ENCODE measurements at places on chromosomes 6 and 20.
A peak's percentile ranks its signal among the peaks of the same experiment; 100 is the strongest.

- no peak for DNase-seq
Measured at GRCh38 chr6:14995208-14995607, 250.7 kb upstream of the JARID2 start.

DNA sequence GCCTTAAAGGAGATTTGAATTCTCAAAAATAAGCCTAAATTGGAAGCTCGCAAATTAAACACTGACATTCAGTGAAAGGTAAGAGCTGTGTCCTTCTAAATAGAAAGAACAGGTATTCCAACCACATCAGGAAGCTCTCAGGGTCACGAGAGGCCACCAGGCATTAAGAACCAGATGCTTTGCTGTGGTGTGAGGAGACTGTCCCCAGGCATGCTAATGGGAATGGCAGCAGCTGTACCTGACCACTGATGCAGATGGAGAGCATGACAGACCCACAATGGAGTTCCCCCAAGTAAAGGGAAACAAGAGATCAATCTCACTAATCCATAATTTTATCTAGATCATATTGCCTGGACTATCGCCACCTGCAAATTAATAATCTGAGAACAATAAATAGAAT is 658.9 kb upstream of the NOX3 start:
- no peak for DNase-seq

GRCh38 chr20:52311209-52311794 is 119.7 kb upstream of the ZFP64 start:
- no peak for DNase-seq

DNA sequence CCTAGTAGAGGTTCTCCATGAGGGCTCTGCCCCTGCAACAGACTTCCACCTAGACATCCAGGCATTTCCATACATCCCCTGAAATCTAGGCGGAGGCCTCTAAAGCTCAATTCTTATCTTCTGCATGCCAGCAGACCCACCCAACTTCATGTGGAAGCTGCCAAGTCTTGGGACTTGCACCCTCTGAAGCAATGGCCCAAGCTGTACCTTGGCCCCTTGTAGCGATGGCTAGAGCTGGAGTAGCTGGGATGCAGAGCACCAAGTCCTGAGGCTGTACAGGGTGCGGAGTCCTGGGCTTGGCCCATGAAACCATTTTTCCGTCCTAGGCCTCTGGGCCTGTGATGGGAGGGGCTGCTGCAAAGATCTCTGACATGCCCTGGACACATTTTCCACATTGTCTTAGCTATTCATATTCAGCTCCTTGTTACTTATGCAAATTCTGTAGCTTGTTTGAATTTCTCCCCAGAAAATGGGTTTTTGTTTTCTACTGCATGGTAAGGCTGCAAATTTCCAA is 17.4 kb upstream of the ELOVL5 start:
- DNase-seq = no peak

- no peak for DNase-seq
Measured at GRCh38 chr6:69816026-69816425, 19.2 kb upstream of the LMBRD1 start.

DNA sequence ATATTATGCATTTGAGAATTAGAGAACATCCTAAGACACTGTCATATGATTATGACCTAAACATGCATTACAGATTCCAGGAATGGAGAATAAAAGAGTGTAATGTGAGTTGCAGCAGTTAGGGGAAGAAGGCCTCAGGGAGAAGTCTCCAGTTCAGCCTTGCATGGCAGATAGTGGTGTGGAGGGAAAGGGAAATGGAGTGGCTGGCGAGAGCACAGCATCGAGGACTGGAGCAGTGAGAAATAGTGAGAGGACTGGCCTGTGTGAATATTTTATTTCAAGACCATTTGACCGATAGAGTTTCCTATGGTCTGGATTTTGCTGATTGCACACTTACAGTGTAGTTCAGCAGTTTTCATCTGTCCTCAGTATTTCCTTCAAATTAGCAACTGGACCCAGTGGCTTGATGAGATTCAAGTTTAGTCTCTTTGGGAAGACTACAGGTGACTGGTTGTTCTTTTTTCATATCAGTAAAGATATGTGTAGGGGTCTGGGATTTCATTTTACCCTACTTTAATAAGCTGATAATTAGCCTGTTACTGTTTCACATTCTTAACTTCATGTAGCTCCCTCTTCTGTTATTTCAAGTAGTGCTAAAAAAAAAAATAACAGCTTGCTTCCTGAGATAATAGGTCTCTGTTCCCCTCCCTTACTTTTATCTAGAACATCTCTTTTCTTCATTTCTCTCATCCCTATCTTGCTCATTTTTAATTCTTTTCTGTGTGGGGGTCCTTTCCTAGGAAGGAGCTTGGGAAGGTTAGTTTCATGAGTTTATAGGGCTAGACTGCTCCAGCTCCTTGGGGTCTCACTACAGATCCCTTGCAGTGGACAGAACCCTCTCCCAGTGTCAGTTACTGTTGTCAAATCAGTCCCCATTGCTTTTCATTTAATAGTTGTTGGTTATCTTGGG is 27.9 kb downstream of the BLTP3A start:
- no peak for DNase-seq

- DNase-seq = no peak
Measured at GRCh38 chr6:158774717-158775449, 44.3 kb downstream of the EZR start.

DNA sequence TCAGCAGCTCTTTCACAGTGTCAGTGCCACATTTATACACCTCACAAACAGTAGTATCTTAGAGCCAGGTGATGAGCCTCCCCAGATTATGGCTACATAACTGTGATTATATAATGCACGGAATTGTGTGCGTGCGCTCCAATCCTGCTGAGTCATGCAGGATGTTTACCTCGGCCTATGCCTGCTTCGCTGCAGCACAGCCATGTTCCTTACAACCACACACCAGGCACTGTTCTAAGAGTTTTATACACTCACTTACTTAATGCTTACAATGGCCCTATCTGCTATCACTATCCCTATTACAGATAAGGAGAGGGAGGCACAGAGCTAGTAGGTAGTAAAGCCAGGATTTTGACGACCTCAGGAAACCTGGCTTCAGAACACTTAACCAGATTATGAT is 7.3 kb downstream of the ZKSCAN3 start:
- DNase-seq = peak; percentile 30

- no peak for DNase-seq
Measured at GRCh38 chr6:7243179-7243981, 69.6 kb downstream of the SSR1 start.

DNA sequence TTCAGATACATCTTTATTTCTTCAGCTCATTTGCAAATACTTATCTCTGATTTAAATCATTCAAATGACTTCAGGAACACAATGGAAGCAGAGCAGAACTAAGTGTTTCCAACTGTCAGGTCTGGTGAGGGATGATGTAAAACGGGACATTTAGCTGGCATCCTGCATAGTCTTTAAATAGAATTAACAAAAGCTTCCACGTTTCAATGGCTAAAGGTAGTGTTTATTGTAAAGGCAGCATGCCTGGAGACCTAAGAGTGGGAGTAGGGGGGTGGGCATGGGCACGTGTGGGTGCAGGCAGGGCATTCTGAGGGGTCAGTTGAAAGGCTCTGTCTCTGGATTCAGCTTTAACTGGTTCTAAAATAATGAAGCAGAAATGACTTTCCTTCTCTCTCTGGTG is 174.9 kb downstream of the PLCB1 start:
- no peak for DNase-seq

GRCh38 chr6:159541296-159541695 is 151.7 kb downstream of the SOD2 start:
- DNase-seq = no peak

DNA sequence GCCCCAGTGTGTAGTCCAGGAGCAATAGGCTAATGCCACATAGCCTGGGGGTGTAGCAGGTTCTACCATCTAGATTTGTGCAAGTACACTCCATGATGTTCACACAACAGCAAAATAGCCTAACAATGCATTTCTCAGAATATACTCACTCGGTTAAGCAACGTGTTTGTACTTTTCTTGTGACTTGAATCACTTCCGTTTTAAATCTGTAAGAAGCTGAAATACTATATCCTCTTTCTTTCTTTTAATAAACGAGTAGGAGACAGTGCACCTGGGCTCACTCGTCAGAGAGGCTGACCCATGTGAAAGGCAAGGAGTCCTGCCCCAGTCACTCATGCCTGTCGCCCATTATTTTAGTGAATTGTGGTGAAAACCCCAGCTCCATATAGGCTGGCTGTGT is 201.6 kb downstream of the FOXA2 start:
- DNase-seq = no peak

DNA sequence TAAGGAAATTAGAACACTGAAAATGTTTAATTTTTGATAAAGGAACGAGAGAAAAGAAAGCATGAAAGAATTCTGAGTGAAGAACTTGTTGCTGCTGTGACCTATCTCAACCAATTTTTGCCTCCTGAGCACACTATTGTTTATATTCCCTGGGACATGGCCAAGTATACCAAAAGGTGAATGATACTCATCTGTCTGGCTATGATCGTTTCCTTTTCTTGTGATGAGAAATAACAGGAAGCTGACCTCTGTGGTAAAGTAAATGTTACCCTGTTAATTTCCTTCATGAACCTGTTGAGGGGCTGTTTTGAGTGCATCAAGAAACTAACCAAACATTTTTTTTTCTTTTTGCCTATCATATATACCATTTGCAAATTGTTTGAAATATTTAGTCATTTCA is 69.1 kb downstream of the FIG4 start:
- DNase-seq = peak; percentile 24

- DNase-seq = no peak
Measured at GRCh38 chr20:1306316-1307135, 22.4 kb downstream of the SDCBP2 start.

- DNase-seq = no peak
Measured at GRCh38 chr6:95923518-95923917, 92.3 kb upstream of the FUT9 start.

GRCh38 chr6:107636486-107636885 is 146.6 kb downstream of the SOBP start:
- DNase-seq = no peak

- DNase-seq = no peak
Measured at GRCh38 chr6:44223319-44224028, at the start of gene SLC29A1. SLC29A1 (plus strand) TSS chr6:44223595; CDS start chr6:44227314, 3,719 bp downstream.

DNA sequence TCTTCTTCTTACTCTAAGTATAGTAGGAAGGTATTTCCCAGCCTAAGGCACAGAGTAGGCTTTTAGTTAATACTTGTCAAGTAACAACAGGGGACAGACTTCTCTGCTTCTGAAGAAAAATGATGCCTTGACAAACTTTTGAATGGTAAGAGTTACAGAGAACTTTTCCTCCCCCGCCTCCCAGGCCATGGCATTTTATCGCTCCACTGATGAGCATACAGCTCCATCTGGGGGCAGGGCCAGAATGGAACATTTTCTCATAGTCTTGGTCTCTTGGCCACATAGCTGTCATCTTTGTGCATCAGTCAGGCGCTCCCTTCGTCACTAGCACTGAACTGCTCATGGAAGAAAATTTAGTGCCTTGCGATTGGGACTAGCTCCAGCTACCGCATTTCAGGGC is 1066.8 kb upstream of the CITED2 start:
- no peak for DNase-seq

DNA sequence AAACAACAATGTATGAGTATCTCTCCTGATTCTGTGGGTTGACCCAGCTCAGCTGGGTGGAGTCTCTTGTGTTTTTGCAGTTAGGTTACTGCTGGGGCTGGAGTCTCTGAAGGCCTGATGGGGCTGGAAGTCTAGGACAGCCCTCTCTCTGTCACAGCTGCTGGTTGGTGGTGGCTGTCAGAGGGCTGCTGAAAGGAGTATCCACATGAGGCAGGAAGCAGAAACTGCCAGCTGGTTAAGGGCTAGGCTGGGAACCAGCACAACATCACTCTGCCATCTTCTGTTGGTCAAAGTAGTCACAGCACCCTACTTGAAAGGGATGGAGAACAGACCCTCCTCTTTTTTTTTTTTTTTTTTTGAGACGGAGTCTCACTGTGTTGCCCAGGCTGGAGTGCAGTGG is 10.0 kb upstream of the PACSIN1 start:
- no peak for DNase-seq

DNA sequence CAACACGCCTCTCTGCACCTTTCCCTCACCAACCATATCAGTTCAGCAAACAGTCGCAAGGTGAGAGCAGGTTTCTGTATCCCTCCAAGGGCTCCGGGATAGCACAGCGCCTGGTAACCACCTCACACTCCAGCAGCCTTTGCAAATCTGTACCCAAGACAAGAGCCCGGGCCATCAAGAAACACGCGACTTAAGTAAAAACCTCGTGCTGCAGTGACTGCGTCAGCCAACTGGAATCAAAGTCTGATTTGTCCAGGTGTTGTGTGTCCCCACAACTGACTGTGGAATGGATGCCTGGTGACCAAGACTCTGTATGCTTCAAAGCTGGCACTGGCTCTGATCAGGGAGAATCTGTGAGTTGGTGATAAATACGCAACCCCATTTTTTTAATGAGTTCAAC is 74.1 kb downstream of the NINL start:
- DNase-seq = no peak

GRCh38 chr20:33859157-33859695 is 48.1 kb downstream of the CHMP4B start:
- DNase-seq = peak; percentile 66

DNA sequence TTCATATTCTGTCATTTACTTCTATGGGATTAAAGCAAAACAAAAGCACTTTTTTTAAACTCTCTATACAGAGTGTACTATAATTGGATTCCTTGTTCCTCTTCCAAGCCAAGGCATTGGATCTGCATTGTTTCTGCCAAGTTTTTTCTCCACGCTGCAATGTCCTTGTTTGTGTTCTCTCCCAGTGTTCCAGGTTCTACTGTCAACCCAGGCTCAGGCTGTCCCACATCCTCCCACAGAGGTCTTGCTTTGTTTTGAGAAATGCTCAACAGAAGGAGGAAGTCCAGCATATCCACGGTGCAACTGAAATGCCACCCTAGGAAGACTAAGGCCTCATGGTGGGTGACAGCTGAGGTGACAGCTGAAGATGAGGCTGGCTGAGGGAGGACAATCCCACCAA is 287.1 kb upstream of the PRDM1 start:
- no peak for DNase-seq

GRCh38 chr6:162922563-162923166 is 194.9 kb downstream of the PACRG start:
- no peak for DNase-seq

DNA sequence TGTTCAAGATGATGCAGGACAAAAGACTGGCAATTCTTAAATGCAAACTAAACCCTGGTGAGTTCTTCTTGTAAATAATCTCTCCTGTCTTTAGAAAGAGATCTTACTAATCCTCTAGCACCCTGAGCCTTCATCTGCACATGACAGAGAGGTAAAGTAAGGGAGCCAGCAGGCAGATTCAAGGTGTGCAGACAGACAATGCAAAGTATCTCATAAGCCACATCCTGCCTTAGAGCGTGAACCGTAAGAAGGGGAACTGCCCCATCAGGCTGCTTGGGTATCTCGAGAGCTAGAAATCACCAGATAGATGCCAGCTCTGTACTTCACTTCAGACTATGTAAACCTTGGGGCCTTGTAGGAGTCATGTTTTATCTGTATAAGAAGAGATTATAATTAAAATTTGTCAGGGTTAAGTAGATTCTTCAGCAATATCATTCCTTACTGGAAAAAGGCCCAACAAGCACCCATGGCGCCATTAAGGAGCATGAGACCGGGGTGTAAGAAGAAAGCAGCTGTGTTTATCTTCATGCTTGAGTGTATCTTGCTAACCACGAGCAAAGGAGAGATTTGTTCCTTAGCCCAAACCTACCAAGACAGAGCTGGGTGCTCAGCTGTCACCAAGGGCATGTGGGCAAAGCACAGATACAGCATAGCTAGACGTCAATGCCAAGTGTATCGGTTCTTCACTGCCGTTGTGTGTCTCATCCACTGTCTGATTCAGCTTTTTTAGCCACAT is 24.4 kb downstream of the CNR1 start:
- DNase-seq = no peak

Data from pulmonary artery endothelial cell (primary cell).